ENCODE measurements at places on chromosomes 6 and 20.

GRCh38 chr6:878179-878578 is 185.2 kb upstream of the EXOC2 start:
- no peak for DNase-seq

- peak; percentile 53 for DNase-seq
Measured at GRCh38 chr6:84428300-84428907, 201.0 kb upstream of the CEP162 start.

DNA sequence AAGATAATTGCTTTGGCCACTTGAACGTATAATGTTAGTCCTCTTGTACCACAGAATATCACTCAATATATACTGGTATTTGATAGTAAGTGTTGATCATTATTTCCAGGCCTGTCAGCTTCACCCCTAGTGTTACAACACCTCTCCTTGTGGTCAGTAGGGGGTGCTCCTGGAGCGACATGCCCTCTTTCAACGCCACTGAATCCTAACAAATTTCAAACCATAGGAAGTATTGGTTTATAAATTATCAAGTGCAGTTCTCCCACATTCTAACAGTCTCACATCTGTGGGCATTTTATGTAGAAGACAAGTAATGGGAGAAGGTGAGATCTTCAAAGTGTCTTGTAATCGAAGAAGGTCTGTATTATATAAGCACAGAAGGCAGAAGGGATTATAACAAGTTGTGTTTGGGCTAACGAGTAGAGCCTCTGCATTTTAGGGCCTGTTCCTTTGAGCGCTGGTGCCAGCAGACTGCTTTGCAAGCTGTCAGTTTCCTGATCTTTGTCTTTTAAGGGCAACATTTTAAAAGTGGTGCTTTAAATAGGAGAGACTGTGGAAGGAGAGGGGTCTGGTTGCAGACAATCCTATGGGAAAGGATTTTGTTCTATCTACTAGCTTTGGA is 57.1 kb upstream of the CEP162 start:
- peak; percentile 8 for DNase-seq

GRCh38 chr6:78942446-78942845 is 75.1 kb downstream of the IRAK1BP1 start:
- DNase-seq, result no peak

- no peak for DNase-seq
Measured at GRCh38 chr20:14193443-14193842, 144.0 kb downstream of the FLRT3 start.

GRCh38 chr20:61801065-61801360 is 264.7 kb downstream of the TAF4 start:
- DNase-seq, result no peak

- peak; percentile 45 for DNase-seq
Measured at GRCh38 chr6:125310994-125311649, 9.4 kb upstream of the HDDC2 start.

- DNase-seq, result no peak
Measured at GRCh38 chr6:33028220-33028849, 18.9 kb upstream of the HLA-DOA start.

DNA sequence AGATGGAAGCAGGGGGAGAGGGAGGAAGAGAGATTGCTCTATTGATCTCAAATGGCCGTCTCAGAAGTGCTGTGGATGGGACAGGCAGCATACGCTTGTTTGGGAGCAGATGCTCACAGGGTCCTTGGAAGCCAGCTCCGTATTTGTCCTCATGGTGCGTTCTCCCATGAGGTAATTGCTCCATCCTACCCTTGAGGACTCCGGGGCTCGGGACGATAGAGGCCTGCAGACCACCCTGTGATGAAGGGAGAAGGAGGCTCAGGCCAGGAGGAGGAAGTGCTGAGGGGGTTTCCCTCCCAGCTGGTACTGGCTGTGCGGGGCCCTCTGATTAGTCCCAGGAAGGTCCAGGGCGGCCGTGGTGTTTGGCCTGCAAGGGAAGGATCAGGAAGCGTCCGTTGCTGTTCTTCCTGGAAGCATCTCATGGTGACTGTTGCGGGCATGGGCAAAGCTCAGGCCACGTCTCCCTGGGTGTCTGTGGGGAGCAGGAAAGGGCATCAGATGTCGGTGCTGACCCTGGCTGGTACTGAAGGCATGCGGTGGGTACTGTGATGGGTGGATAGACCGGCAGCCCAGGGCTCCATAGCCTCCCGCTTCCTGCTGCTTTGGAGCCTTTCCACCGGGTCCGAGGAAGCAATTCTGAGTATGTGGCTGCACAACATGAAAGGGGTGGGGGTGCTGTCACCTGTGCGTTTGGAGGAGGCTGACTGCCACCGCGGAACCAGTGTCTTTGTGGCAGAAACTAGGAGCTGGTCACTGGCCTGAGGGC is 158.3 kb downstream of the SYCP2 start:
- peak; percentile 33 for DNase-seq

DNA sequence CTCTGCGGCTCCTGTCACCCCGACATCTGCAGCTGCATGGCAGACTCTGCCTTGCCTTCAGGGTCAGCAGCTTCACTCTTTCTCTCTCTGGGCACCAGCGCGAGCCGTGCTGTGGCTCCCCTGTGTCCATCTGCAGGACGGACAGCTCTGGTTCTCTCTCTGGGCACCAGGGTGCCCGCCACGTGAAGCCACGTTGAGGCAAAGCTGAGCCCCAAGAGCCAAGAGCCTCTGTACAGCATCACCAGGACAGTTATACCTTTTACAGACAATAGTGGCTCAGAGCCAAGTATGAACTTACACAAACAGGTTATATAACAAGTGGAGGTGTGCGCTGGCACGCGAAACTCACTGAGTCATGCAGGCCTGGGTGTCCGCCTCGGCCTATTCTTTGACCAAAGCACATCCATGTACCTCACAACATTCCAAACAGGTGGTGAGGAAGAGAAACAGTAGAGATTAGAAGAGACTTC is 50.8 kb downstream of the FAM50B start:
- no peak for DNase-seq

- DNase-seq, result no peak
Measured at GRCh38 chr6:105570416-105570815, 167.5 kb upstream of the PREP start.

- DNase-seq, result peak; percentile 13
Measured at GRCh38 chr6:152124429-152125074, 317.1 kb downstream of the ESR1 start.

DNA sequence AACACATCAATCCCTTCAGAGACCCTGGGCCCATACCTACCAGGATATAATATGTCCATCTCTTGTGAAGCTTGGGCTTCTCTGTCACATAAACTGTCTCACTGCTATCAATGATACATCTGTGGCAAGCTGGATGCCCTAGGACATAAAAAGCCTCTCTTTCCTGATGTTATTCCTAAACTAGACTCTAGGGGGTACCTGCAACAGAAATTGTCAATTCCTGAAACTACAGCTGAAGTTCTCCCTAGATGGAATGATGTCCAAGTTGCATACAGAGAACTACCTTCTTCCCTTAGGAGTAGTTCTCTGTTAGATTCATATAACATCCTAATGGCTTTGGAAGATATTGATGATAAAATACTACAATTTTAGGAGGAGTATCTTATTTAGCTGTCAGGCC is 35.8 kb downstream of the TBX18 start:
- no peak for DNase-seq

All from Caco-2 (cell line).